H7 (cell line): ENCODE measurements at places on chromosomes 3 and 15.
A peak's percentile ranks its signal among the peaks of the same experiment; 100 is the strongest.

GRCh38 chr3:188315553-188315952 is 161.6 kb downstream of the LPP start:
- DNase-seq: no peak

DNA sequence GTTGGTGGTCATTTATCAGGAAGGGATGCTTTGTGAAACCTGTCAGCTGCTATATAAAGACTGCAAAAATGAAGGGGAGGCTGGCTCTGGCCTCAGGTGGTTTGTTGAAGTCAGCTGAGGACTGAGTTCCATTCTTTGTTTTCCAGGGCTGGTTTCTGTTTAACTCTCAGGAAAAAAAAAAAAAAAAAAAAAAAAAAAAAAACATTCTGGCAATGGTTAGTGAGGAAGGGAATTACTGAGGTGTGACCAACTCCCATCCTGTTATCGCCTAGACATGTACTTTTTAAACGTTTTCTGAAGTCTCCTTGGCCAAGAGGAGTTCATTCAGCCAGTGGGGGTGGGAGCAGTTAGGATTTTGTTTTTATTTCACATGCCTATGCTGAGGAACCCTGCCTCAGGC is 316.3 kb downstream of the OXSM start:
- DNase-seq: no peak

DNA sequence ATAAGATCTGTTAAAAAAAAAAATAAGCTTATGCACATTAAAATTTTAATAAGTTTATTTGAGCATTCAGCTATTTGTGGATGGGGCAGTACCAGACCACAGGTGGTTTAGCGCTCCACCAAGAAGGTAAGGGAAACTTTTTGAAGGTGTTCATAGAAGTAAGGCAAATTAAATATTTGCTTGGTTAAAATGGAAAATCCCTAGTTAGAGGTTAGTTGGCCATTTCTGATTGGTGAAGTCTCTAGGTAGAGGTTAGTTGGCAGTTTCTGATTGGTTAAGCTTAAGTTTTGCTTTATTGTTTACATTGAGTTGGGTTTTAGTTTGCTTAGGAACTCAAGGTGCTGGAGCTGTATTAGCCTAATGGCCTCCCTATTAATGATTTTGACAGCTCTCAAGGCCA is 30.7 kb downstream of the SCN11A start:
- no peak for DNase-seq

GRCh38 chr3:9087831-9088413 is 124.7 kb upstream of the RAD18 start:
- no peak for DNase-seq

GRCh38 chr3:195060531-195061291 is 210.2 kb downstream of the XXYLT1 start:
- DNase-seq: peak; percentile 83

- peak; percentile 67 for DNase-seq
Measured at GRCh38 chr3:42025370-42026138, 63.7 kb upstream of the ULK4 start.

DNA sequence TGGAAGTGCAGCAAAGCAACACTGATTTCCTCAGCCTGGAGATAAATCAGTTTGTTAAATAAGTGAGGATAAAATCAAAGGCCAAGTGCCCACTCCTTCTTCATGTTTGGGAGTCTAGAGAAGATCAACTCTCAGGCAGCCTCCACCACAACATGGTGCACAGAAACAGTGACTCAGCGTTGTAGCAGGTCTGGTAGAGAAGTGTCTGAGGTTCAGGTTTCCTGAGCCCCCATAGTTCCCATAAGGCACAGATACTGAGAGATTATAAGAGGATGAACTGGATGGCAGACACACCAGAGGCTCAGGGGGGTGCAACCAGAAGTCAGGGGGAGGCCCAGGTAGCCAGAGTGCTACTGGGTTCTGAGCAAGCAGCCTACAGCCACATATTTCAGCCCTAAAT is 166.7 kb downstream of the FRMD5 start:
- DNase-seq: no peak

- no peak for DNase-seq
Measured at GRCh38 chr15:89395996-89396395, 61.4 kb upstream of the POLG start.

GRCh38 chr3:195790901-195791300 is 20.8 kb downstream of the MUC4 start:
- DNase-seq: no peak

DNA sequence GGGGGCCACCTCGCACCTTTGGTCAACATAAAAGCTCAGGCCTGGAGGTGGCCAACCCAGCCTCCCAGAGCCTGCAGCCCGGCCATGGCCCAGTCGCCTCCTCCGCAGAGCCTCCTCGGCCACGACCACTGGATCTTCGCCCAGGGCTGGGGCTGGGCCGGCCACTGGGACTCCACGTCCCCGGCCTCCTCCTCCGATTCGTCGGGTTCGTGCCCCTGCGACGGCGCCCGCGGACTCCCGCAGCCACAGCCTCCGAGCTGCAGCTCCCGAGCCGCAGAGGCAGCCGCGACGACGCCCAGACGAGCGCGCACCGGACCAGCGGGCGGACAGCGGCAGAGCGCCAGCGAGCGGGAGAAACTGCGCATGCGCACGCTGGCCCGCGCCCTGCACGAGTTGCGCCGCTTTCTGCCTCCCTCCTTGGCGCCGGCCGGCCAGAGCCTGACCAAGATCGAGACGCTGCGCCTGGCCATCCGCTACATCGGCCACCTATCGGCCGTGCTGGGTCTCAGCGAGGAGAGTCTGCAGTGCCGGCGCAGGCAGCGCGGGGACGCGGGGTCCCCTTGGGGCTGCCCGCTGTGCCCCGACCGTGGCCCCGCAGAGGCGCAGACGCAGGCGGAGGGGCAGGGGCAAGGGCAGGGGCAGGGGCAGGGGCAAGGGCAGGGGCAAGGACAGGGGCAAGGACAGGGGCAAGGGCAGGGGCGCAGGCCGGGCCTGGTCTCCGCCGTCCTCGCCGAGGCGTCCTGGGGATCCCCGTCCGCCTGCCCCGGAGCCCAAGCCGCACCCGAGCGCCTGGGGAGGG is at the start of gene MESP2:
Gene MESP2 (plus strand): TSS at position 59 of the 799 bp plus-strand sequence. CDS start 26 bp downstream, at position 85.
- peak; percentile 96 for DNase-seq

GRCh38 chr15:92480361-92480760 is 86.7 kb downstream of the ST8SIA2 start:
- DNase-seq: no peak

DNA sequence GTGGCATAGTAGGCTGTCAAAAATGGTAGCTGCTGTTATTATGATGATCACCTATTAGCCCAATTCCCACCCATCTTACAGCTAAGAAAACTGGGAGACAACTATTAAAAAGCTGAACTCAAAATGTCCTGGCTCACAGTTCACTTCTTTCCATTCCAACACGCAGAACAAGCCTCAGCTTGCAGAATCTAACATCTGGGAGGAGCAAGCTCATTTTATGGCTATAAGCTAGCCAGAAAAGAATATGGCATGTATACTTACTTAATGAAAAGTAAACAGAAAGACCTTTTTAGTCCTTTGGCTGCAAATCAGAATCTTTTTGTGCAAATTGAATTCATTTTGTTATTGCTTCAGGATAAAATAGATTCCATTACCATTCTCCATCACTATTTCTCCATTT is 34.8 kb upstream of the CFAP20DC start:
- DNase-seq: no peak

- peak; percentile 78 for DNase-seq
Measured at GRCh38 chr3:10366651-10367101, 45.8 kb upstream of the SEC13 start.

- no peak for DNase-seq
Measured at GRCh38 chr3:148332509-148332908, 365.2 kb upstream of the AGTR1 start.

DNA sequence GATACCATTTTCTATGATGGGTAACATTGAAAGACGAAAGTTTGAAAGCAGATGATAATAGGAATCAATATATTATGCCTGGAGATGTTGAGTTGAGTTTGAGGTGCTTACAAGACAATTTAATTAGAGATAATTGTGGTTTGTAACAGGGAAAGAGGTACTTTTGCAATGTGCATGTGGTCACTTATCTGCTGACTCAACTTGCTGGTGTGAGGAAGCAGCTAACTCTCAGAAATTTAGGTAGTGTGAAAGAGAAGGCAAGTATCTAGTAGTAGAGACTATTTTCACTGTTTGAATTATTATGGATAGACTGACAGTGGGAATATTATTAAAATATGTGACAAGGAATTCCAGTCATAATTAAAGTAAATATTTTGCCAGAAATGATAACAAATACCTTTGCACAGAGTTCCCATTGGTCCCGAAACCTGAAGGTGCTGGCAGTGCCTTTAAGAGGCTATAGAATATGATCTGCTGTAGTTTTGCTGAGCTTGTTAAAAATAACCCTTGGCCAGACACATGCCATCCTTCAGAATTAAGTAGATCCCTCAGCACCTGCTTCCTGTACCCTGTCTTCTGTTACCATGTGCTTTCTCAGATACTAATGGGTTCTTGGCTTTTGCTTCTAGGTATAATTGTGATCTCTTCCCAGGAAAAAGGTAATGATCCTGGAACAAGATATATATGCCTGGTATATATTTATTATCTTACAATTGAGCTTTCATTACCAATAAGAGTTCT is 315.9 kb downstream of the BCHE start:
- no peak for DNase-seq

DNA sequence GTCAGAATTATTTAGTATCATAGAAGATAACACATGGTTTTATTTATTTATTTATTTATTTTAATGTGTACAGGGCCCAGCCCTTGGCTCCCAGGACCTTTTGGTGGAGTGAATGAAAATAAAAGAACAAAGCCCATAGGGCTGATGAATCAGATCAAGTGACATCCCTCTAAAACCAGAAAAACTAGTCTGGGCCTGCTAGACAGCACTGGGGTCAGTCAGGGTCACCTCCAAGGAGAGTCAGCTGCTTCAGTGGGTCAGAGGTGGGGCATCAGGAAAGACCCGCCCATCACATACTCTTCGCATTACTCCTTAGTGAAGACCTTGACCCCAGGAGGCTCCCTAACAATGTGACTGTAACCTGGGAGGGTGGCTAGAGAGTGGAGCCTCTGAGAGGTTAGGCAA is 12.8 kb downstream of the PPCDC start:
- DNase-seq: peak; percentile 88

DNA sequence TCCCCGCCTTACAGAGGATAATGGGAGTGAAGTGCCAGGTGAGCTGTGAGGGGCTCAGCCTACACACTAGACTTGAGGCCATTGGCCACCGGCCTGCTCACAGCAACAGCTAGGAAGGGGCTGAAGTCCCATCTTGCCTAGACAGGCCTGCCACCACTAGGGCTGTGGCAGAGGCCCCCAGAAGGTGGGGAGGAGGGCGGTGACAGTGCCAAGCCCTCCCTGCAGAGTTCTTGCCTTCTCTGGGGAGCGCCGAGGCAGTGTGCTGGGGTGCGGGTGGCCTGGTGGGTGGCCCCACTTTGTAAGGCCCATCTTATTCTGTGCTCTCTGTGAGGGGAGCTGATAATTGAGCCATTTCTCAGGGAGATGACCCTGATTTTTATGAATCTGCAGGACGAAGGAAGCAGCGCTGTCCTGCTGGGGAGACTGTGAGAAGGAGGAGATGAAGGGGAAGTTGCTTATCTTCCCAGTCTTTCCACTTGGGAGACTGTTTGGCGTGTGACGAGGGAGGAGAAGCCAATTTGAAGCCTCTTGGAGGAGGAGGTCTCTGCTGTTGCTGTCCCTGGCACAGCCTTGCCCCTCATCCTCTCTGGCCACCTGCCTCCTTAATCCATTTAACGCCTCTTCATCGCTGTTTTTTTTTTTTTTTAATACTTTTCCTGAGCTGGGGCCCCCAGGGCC is 104.3 kb downstream of the LINGO1 start:
- DNase-seq: no peak

DNA sequence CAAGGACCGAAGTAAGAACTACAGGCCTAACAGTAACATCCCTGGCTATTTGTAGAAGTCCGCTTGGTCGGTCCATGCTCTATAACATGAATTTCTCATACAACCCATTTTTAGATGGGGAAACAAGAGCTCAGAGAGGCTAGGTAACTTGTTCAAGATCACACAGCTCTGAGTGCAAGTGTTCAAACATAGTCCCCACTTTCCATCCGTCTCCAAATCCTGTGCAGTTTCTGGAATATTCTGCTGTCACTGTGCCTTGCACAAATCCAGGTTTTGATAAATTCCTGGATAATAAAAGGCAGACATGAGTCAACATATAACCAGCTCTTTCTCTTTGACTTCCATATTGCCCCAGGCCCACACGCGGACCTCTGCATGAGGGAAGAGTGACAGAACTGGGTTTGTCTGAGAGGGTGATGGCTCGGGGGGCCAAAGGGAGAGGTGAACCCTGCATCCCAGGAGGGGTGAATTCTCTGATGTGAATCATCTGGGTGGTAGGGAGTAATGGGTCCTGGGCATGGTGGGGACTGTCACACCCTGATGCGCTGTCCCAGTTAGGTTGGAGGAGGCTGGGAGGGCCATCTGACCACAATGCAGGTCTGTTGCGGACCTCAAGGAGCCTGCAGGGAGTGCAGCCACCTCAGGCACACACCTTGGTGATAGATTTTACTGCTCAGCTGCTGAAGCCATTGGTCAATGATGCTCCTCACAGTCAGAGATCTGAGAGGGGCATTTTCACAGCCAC is 162.2 kb downstream of the SMAD6 start:
- DNase-seq: peak; percentile 1

GRCh38 chr15:40285554-40286011 is 2.7 kb upstream of the ANKRD63 start:
- DNase-seq: no peak

DNA sequence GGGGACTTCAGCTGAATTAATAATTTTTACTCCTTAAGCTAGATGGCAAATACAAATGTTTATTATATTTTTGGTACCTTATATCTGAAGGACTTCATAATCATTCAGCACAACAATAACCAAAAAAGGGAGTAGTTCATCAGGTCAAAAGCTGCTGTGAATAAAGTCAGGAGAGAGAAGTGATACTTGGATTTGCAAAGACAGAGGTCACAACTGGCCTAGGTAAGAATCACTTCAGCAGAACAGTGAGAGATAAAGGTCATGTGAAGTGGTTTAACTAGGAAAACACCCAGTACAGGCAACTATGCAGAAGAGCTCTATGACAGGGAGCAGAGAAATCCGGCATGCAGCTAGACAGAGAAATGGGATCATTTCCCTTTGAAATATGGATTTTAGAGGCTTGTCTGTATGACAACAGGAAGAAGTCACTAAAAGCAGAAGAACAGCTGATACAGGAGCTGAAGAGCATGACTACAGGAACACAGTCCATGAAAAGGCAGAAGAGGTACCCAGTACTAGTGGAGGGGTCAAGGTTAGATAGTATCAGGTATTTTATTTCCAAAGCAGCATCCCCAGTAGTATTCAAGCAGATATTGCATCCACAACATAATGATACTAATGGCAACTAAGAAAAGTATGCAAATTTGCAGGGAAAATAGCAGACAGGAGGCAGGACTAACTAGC is 25.7 kb downstream of the ZMAT3 start:
- DNase-seq: no peak

GRCh38 chr15:78540871-78541743 is 863 bp downstream of the PSMA4 start:
- peak; percentile 26 for DNase-seq

GRCh38 chr3:94413336-94414108 is 350.7 kb downstream of the NSUN3 start:
- DNase-seq: no peak

GRCh38 chr3:35616346-35616745 is 23.0 kb upstream of the ARPP21 start:
- no peak for DNase-seq
